ENCODE measurements at places on chromosomes 5 and 9.

DNA sequence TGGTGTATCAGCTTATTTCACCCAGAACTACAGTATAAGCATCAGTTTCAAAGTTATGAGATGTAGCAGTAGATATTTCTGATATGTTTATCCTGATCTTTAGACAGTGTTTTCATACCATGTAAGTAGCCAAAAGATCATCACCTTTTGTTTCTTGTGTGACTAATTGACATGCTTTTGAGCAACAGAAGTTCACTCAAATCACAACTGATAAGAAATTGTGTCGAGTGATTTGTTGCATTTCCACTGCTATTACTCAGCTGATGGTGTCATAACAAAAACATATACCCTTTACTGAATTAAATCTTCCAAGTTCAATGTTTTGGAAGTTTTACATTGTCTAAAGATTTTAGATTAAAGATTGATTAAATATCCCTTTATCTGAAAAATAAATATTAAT, 324.5 kb downstream of the TUSC1 start:
- DNase-seq = no peak

GRCh38 chr9:127059765-127060361, 62.6 kb downstream of the ANGPTL2 start:
- no peak for DNase-seq

DNA sequence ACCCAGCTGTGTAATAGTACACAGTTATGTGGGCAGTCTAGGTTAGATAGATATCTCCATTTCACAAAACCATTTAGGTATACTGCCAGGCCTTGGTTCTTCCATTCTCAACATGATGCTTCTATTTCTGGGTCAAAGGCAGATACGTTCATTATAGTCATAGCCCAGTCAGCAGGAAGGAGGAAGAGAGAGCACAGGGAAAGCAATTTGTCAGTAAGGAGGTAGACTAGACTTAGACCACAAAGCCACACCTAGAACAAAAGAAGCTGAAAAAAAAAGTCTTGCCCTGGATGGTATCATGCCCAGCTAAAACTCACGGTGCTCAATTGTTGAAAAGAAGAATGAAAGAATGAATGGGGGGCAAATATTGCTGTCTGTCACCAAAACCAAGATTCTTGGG, 7.6 kb downstream of the INVS start:
- DNase-seq = no peak

DNA sequence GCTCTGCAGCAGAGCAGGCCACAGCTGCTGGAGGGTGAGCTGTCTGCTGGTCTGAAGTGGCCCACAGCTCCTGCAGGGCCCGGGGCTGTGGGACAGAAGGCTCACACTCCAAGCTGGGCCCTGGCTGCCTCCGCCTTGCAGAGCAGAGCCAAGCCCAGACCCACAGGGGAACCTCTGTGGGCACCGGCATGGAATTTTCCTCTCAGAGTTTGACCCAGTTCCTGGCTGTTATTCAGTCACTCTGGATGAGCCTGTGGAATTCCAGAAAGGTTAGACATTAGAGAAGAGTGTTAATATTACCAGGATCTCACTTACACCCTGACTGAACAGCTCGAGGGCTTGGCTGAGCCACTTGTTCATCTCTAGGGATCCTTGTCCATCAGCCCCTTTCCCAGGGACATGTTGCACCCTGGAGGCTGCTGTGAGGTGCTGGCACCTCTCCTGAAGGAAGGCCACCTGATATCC, 17.5 kb downstream of the IL9 start:
- no peak for DNase-seq

- DNase-seq = no peak
These were observed 30.2 kb upstream of the CATSPER3 start for GRCh38 chr5:134937526-134937925.

All from hematopoietic multipotent progenitor cell (in vitro differentiated cells).